Stimulated activated CD8-positive, alpha-beta memory T cell treated with anti-CD3 and anti-CD28 coated beads, Interleukin-15, amount 100 ng/mL, for 4 hours (primary cell): ENCODE measurements at places on chromosomes 11 and 22.

DNA sequence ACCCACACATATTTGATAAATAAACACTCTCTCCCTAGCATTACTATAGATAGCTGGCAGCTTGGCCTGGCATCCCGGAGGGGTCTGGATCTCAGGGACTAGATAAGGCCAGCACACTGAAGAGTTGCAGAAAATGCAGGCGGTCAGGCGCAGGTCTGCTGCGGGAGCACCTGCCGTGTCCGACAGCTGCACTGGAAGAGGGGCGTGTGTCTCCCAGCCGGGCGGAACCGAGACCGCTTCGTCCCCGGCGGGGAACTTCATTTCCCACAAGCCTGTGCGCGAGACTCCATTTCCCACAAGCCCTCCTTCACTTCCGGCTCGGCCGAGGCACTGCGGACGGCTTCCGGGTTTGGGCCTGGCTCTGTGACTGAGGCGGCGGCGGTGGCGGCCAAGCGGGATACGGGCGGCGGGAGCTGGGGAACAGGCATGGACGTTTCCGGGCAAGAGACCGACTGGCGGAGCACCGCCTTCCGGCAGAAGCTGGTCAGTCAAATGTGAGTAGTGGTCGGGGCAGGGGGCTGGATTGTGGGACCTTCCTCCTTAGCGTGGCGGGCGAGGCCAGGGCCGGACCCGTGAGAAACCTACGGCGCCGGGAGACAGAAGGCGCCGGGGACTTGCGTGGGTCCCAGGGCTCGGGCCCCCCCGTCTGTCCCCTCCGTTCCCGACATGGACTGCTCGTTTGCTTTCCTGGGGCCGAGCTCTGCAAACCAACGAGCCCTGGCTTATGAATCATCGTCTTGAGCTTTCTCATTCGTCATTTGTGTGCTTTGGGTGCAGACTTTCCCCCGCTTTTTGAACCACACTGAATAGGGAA lies at the start of gene MED15:
Gene MED15 (plus strand): TSS at position 358 of the 814 bp plus-strand sequence. CDS start 69 bp downstream, at position 427.
- DNase-seq, result peak; percentile 73

GRCh38 chr22:32802237-32802765 lies 796 bp downstream of the TIMP3 start:
- DNase-seq, result no peak

DNA sequence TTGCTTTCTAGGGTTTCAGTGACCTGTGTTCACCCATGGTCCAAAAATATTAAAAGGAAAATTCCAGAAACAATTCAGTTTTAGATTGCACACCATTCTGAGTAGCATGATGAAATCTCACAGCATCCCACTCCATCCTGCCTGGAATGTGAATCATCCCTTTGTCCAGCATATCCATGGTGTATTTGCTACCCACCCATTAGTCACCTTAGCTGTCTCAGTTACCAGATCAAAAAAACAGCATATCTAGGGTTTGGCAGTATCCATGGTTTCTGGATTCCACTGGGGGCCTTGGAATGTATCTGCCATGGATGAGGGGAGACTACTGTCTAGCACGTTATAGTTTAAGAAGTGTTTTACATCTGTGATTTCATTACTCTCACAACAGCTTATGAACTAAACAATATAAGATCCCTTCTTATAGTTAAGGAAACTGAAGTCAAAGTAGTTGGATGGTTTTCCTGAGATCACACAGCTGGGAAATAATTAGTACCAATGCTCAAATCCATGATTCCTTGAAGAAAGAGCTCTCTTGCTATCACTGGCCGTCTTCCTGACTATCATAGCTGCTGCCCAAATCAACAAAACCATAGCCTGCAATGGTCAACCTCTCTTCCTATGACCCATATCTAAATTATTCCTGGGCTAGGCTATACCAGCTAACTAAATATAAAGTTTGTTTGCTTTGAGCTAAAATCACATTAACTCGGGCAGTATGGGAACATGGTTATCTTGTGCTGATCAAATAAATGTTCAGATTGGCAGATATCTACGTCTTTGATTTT lies 122.6 kb downstream of the MICAL2 start:
- no peak for DNase-seq

DNA sequence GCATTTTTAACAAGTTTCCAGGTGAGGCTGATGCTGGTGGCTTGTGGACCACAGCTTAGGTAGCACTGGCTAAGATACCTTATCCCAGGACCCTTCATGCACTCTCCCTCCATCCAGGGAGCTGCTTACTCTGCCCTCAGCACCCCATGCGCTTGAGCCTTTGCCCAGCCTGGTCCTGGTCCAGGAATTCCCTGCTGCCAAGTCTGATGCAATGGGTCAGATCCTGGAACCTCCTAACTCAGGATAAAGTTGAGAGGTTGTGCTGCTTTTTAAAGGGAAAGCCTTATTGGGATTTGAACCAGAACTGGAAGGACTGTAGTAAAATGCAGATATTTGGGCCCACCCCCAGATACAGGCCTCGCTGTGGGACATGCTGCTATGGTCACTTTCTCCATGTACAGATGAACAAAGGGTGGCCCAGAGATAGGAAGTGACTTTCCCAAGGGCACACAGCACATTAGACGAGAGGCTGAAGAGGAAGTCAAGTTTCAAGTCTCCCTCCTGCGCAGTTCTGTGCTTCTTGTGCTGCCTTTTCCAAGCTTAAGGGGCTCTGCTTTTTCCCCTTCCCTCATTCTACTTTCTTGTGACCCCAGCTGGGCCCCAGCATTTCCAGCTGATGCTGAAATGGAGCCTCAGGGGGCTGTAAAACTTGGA lies 824 bp upstream of the LGALS12 start:
- no peak for DNase-seq

DNA sequence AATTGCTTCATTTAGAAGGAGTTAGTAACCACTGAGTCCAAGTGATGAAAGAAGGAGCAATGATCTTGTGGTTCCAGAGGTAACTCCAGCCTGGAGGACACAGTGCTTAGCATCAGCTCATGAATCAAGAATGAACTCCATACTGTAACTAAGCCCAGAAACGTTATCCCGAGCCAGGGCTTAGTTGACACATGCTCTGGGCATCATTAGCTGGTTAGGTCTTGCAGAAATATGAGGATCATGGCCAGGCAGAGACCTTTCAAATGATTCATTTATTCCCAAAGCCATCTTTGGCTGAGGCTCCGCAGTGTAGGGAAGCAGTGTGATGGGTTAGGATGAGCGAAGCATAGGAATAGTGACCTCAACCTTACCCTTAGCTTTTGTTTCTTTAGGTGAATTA lies 277.4 kb downstream of the FAM76B start:
- no peak for DNase-seq

- no peak for DNase-seq
Observed at GRCh38 chr22:27108425-27109114, 451.2 kb downstream of the MIAT start.

DNA sequence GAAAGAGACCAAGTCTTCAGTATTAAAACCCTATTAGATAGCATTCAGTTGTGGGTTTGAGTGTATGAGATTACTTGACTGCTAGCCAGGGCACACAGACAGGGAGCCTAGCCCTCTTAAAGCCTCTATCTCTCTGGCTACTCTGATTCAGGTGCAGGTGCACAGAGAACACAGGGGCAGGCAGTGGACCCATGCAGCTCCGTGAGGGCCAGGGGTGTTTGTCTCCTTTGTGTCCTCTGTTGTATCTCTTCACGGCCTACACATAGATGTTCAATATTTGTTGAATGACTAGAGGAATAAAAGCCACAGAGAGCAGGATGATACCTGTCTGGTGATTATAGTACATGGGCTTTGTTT lies 21.5 kb upstream of the AIFM3 start:
- no peak for DNase-seq

- DNase-seq, result no peak
Observed at GRCh38 chr11:68353669-68354068, 41.3 kb downstream of the LRP5 start.

DNA sequence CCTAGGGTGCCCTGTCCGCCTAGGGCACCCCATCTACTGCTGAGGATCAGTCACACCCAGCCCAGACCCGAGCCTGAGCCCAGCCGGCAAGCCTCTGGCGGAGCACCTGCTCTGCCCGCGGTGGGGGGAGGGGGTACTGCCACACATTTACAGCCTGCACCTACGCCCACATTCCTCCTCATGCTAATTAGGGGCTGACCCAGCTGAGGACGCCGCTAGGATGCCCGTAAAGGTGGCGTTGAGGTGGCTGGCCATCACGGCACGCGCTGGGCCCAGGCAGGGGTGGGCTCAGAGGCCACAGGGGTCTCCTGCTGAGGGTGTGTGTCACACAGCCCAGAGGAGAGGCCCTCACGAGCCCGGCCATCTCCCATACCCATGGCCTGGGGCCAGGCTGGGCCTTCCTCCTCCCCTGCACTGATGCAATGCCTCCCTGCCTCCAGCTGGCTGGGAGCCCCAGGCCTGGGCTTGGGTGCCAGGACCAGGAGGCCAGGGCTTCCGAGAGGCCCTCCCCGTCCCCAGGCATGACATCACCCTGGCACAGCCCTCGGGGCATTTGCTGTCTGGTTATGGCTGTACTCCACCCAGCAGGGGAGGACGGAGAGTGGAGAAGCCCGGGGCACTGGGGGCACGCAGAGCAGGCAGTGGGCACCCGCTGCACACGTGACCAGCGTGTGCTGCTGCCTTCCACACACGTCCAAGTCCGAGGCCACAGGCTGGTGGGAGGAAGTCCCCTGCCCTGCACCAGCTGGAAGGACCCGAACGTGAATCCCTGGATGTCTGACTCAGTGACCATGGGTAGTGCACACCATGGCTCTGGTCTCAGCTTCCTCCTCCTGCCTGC lies 12.7 kb downstream of the DUSP8 start:
- DNase-seq, result no peak

DNA sequence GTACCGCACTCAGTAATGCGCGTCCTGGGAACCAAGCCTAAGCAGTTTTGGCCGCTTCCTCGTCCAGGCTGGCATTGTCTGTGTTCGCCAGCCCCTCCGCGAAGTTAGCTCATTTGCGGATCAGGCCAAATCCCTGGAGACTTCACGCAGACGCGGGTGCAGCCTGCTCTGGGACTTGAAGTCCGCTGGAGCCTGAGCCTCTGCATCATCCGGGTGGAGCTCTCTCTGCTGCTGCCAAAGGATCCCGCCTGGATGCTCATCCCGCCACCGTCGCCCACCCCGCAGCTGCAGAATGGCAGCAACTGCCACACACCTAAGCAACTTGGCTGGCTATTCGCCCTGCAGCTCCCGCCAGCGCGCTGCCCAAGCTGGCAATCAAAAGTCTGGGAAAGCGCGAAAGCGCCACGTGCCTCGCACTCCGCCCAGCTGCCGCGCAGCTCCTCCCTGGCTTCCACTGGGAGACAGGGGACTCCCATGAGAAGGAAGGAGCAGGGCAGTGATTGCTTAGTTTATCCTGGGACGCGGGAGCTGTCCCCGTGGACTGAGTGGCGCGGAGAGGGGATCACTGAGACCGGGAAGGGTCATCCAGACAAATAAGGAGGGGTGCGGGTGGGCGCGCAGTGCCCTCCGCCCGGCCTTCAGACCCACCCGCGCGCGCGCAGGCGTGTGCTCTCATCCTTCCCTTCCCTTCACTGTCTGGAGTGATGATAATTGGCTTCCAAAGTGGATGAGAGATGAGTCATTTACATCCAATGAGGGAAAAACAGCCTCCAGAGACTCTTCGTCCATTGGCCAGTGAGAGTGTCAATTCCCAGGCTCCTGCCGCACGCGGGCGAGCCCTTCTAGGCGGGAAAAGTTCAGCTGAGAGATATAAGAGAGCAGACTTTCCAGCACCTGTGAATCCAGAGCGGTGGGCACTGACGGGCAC lies 23.2 kb upstream of the GLYATL1B start:
- no peak for DNase-seq

DNA sequence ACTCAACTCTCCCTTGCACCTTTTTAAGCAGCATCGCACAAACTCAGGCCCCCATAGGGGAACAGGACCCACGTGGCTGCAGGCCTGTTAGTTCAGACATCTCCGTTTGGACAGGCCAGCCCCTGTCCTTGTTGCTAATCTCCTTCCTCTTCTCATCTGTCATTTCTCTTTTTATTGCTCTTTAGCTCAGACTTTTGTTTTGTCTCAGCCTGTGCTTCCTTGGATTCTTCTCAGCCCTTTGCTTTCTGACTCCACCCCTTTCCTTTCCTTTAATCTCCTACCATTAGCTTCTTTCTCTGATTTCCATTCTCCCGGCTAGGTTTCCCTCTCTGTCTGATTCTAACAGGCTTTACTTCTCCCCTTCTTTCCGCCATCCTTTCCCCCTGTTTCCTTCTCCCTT lies 68.7 kb downstream of the SCN3B start:
- no peak for DNase-seq

DNA sequence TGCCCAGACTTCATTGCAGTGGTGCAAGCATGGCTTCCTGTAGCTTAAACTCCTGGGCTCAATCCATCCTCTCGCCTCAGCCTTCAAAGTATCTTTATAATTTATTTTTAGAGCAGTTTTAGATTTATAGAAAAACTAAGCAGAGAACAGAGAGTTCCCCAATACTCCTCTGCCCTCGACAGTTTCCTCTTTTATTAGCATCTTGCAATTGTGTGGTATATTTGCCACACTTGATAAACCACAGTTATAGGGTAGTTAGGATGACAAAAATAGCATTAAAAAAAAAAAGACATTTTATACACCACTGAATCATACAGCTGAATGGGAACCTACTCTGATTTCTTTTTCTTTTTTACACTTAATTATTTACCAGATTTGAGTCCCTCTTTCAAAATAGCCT lies 31.2 kb downstream of the MS4A2 start:
- DNase-seq, result no peak

DNA sequence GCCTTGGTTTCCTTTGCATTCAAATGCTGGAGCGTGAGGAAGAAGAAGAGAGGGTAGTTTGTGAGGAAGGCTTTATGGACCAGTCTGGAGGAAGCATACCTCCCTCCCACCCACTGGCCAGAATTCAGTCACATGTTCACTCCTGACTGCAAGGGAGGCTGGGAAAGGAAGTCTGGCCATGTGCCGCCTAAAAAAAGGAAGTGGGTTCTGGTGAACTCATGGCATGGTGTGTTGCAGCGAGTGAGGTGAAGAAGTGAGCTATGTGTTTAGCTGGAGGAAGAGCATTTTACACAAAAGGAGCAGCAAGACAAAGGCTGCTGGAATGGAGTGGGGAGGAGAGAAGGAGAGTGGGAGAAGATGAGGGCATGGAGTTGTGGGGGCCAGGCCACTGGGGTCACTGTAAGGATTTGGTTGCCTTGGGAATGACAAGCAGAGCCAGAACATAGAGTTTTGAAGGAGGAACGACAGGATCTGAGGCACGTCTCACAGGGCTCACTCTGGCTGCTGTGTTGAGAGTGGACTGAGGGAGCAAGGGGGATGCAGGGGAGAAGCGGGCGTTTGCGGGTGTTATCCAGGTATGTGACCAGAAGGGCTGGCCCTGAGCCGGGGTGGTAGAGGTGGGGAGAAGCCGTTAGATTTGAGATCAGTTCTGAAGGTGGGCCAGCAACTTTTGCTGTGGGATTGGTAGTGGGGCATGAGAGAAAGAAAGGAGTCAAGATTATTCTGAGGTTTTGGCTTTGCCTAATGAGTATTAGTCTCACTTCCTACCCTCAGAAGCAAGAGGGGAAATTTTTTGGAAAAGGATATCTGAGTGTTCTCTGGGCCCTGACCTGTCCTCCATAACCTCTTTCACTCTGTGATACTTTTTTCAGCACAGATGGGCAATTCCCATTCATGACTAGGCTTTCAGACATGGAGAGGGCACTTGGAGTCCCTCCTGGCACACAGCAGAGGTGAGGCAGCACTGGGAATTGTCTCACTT lies 26.4 kb downstream of the BMAL1 start:
- DNase-seq, result no peak

- no peak for DNase-seq
Observed at GRCh38 chr11:74641905-74642304, 49.5 kb downstream of the POLD3 start.

- DNase-seq, result no peak
Observed at GRCh38 chr11:12617632-12618031, 56.6 kb upstream of the TEAD1 start.

- no peak for DNase-seq
Observed at GRCh38 chr11:923691-924405, 1.8 kb upstream of the AP2A2 start.

GRCh38 chr11:47907499-47907898 lies 59.3 kb upstream of the NUP160 start:
- no peak for DNase-seq
